ENCODE measurements at places on chromosomes 13 and 19.

DNA sequence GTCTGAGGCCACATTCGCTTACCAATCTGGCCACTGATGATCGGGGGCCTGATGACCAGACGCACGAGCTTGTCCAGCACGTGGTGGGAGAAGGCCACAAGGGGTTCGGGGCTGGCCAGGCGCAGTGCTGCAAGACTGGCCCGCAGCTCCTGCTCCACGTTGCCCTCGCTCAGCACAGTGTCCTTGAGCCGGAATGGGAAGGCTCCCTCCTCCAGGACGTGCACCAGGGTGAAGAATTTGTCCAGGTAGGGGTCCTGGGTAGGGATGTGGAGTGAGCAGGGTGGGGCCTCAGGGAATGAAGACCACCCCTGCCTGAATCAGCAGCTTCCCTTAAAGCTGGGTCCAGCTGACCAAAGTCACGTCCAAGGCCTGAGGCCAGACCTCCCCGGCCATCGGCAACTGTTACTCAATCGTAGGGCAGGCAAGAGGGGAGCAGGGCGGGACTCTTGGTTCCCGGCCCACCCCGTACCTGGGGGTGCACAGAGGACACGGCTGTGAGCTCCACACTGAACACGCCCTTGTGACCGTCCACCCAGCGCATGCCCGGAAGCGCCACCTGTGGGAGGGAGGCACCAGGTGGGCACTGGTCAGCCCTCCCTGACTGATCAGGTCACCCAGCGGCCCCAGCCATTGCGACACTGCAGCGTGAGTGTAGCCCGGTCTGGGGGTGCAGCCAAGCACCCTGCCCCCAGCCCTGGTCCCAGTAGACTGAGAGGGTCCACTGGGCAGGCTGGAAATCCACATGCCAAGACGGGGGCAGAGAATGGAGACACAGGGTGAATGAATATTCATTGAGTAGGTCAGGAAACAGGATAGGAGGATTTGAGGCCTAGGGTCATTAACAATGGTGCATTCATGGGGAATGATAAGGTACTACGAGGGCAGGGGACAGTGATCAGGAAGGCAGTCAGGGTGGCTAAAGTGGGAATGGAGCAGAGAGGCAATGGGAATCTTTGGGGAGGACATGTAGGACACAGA, 2.8 kb upstream of the ANGPTL8 start:
- DNase-seq = no peak

DNA sequence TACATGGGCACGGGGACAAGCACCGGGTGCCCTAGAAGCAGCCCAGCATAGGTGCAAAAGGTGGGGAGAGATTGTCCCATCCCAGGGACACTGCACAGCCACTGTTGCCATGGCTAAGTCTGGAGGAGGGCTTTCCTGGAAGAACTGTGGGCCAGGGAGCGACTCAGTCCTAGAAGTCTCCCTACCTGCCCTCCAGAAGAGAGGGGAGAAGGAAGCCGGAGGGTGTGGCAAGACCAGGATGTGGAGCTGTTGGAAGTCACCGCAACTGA, 2.3 kb upstream of the FBN3 start:
- no peak for DNase-seq

GRCh38 chr19:50258918-50259372, 55.5 kb downstream of the MYH14 start:
- DNase-seq = peak; percentile 18

GRCh38 chr13:35906636-35907035, 224.5 kb downstream of the DCLK1 start:
- DNase-seq = no peak

DNA sequence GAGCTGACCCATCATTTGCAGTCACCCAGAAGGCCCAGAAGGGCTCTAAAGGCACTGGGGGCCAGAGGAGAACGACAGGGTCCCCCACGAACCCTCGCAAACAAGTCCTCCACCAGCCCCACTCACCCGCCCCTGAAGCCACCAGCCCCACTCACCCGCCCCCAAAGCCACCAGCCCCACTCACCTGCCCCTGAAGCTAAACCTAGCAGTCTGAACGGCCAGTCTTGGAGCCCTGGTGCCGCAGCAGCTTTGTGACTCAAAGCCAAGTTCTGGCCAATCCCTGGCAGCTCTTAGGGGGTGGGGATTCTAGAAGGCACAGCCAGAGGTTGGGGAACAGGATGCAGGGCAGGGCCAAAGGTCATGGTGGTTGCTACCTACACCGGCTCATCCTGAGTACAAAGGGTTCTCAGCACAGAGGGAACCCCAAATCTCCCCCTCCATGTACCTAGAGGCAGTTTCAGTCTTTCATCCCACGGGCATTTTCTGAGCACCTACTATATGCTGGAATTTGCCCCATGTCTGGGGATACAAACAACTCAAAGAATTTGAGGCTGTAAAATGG, at the start of gene IQCN:
Gene IQCN (minus strand): TSS at position 234 of the 562 bp plus-strand sequence. CDS start 4,974 bp downstream, outside the sequence.
- DNase-seq = no peak

DNA sequence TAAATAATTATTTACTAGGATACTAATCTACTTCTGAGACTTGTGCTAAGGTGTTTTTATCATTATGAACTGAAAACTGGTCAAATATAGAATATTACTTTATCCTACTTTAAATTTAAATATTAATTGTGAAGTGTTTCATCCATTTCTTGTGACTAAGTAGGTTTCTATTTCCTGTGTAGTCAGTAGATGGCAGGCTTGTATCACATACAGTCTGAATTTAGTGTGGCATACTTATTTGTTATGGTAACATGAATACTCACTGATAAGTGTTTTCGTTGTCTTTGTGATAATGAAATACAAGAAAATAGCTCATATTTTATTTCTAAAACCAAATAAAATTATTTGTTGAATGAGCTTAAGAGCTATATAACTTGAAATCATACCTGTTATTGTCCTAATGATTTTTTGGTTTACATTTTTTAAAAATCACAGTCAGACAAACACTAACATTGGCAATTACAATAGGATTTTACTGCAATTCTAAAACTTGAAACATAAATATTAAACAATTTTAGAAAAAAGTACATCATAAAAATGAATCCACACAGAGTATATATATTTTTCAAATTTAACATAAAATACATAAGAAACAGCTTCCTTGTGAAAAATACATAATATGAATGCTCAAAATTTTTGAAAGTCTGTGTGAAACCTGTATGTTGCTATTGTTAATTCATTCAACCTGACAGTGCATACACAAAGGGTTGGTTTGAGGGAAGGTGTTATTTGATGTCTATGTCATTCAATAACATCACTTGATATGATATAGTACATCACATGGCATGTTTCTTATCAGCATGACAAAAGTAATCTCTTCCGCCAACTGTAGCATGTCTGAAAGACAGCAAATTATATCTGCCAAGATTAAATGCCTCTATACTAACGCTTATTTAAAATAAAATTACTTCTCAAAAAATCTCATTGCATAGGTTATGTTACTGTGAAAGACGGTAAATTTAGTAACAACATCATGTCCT, 904.8 kb upstream of the PCDH20 start:
- no peak for DNase-seq

- no peak for DNase-seq
Observed at GRCh38 chr19:37513397-37513796, 6.7 kb downstream of the ZNF793 start.

DNA sequence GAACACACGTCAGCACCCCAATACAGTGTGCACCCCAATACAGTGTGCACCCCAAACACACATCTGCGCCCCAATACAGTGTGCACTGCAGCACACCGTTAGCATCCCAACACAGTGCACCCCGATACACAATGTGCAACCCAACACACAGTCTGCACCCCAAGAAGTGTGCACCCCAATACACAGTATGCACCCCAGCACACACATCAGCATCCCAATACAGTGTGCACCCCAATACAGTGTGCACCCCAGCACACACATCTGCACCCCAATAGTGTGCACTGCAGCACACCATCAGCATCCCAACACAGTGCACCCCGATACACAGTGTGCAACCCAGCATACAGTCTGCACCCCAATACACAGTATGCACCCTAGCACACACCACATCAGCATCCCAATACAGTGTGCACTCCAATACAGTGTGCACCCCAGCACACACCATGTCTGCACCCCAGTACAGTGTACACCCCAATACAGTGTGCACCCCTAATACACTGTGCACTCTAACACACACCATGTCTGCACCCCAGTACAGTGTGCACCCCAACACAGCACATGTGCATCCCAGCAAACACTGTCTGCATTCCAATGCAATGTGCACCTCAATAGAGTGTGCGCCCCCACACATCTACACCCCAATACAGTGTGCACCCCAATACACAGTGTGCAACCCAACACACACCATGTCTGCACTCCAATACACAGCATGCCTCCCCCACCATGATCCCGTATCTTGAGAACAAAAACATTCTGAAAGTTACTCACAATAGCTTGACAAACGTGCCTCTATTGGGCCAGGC, 855 bp upstream of the CARS2 start:
- no peak for DNase-seq

DNA sequence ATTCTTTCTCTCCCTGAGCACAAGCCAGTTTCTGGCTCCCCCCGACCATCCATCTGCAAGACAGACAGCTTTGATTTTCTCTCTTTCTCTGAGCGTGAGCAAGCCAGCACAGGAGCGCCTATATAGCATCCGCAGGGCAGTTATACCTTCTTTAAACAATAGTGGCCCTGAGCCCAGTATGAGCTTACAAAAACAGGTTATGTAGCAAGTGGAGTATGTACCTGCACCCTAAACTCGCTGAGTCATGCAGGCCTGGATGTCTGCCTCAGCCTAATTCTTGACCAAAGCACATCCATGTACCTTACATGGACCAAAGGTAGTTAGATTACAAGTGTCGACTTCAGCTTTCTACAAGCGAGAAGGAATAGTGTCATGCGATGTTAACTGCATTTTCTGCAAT, 61.7 kb downstream of the RAP2A start:
- no peak for DNase-seq

- DNase-seq = no peak
Observed at GRCh38 chr13:40376867-40377535, 289.4 kb downstream of the FOXO1 start.

All from stimulated activated CD4-positive, alpha-beta T cell treated with anti-CD3 and anti-CD28 coated beads, Interleukin-1b, Interleukin-23, amount 100 ng/mL, for 48 hours (primary cell).